ENCODE measurements at places on chromosomes 7 and 10.

DNA sequence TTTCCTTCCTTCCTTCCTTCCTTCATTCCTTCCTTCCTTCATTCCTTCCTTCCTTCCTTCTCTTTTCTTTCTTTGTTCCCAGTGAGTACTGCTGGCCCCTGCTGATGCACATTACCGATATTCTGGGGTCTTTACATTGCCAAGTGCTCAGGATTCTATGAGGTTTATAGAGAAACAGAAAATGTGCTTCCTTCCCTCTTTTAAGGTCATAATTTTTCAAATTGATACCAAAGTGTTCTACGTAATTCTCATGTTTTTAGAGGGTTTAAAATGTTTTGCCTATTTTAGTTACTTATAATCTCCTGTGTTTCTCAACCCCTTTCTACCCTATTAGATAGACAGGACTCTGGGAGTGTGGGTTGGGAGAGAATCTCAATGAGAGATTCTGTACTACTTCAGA is 291.2 kb downstream of the HDAC9 start:
- DNase-seq = no peak

GRCh38 chr10:131207584-131208532 is 103.7 kb downstream of the TCERG1L start:
- no peak for DNase-seq

DNA sequence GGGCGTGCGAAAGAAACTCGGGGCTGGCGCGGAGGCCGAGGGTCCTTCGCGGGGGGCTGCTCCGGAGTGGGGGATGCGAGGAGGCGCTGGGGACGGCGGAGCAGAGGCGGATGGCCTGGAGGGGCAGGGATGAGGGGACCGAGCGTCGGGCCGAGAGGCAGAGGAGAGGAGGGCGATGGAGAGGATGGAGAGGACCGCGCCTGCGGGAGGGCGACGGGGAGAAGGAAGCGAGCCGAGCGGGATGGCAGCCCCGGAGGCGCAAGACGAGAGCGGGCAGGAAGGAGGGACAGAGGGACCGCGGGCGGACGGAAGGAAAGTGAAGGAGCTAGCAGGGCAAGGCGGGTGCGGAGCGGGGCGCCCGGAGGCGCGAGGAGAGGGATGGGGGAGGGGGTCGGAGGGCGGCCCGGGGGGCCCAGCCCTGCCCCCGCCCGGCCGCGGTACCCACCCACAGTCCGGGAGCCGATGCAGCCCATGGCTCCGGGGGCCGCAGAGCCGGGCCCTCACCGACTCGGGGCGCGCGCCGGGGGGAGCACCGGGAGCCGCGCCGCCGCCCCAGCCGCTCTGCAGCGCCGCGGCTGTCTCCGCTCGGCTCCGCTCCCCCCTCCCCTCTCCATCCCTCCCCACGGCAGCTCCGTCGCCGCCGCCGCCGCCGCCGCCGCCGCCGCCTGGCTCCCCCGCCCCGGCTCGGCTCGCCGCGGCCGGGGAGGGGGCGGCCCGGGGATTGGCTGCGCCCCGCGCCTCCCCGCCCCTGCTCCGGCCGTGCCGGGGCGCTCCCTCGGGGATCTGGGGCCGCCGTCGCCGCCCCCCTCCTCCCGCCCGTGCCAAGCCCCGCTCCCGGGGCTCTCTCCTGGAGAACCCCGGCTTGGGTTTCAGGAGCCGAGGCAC is at the start of gene FAM131B:
Gene FAM131B (minus strand): TSS at position 583 of the 885 bp plus-strand sequence. CDS start 110 bp downstream, at position 473.
- DNase-seq = peak; percentile 35

GRCh38 chr7:52369922-52370321 is 665.5 kb upstream of the POM121L12 start:
- no peak for DNase-seq

GRCh38 chr7:63899691-63900393 is 98.8 kb upstream of the ZNF722 start:
- peak; percentile 83 for DNase-seq

- no peak for DNase-seq
Measured at GRCh38 chr10:88130912-88131311, 267.5 kb downstream of the PTEN start.

- no peak for DNase-seq
Measured at GRCh38 chr10:12413369-12413711, 64.0 kb downstream of the CAMK1D start.

GRCh38 chr10:96053985-96054384 is 10.6 kb downstream of the CCNJ start:
- DNase-seq = no peak

- no peak for DNase-seq
Measured at GRCh38 chr7:12174931-12175330, 36.2 kb upstream of the TMEM106B start.

DNA sequence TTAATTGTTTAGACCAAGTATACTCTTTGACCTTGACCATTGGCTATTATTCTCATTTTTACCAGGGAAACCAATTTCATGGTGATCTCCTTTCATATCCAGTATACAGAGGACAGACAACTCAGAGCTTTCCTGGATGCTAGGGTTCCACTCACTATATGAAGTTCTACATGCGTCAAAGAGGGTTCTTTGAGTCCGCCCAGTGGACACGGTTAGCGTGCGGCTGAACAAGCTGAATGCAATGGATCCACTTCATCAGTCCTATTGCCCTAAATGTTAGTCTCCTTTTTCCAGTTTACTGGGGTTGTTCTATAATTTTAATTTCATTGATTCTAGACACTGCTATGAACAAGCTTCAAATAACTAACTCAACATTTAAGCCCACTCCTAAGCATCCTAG is 162.4 kb upstream of the PCLO start:
- DNase-seq = no peak

GRCh38 chr7:46745707-46746090 is 824.6 kb upstream of the IGFBP3 start:
- no peak for DNase-seq

DNA sequence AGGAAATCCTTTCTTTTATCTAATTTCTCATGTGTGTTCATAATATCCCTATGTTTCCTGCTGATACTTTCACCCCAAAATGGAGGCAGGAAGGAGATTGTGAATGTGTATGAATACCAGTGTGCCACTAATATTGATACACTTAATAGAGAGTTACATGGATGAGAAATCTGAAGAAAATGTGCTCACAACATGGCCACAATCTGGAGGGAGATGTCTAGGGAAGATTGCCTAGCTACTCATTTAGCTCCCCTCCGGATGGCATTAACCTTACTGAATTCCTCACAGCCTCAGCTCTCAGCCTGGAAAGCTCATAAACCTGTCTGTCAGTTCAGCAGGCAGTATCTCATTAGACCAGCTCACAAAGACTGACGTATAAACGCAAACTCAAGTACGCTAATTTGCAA is 23.4 kb upstream of the DMTF1 start:
- no peak for DNase-seq
